ENCODE measurements at places on chromosomes 2 and 18. TPM values are rescaled to one million over a fixed set of nuclear protein-coding genes. Genes with fewer than 3 reads are reported as not detected.

DNA sequence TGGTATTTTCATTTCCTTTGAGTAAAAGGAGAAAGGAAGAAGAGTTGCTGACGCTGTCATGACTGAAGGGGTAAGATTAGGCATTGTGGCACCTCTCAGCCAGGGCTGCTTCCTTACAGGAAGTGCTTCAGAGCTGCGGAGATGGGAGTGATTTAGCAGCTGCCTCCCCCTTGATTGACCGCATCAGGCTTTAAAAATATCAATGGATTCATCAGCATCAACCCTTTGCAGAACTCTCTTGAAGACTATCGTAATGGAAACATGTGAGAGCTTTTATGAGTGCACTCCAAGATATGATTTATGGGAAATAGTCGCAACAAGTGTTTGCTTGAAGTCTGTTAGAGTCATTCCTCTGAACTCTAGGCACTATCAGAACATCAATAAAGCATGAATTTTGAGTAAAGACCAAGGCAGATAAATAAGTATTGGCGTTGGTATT lies 141.1 kb downstream of the CSRNP3 start:
- H3K36me3 ChIP-seq = no peaks in the 10 kb centered on the region
- no peaks in the 10 kb centered on the region for H3K27me3 ChIP-seq
- no peak overlapping the region for H3K4me3 ChIP-seq
- no peak overlapping the region for H3K27ac ChIP-seq
- DNase-seq = no peak

GRCh38 chr2:134669731-134670669 lies 48.8 kb downstream of the TMEM163 start:
- H3K27ac ChIP-seq = no peak overlapping the region
- H3K36me3 ChIP-seq = no peaks in the 10 kb centered on the region
- DNase-seq = peak; percentile 67
- peaks cover 28% of the 10 kb centered on the region for H3K4me1 ChIP-seq

DNA sequence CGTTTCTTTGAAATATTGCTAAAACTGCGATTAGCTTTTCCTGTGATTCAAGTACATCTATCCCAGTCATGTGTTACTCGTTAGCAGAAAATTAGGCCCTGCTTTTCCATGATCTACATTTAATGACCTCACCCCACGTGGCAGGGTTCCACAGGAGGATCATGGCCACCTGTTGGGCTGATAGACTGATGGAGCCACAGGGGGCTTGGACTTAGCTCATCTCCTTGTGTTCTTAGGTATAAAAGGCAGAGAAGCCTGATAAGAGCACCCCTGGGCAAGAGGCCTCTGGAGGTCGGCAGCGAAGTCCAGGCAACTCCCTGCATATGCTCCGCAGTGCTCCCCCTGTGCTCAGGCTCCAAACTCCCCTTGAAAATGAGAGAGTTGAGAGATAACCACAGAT lies 12.9 kb downstream of the FZD7 start:
- no peaks in the 10 kb centered on the region for H3K4me1 ChIP-seq
- H3K27ac ChIP-seq = no peak overlapping the region
- DNase-seq = no peak
- H3K36me3 ChIP-seq = no peaks in the 10 kb centered on the region
- no peak overlapping the region for H3K4me3 ChIP-seq
- H3K27me3 ChIP-seq = no peaks in the 10 kb centered on the region

DNA sequence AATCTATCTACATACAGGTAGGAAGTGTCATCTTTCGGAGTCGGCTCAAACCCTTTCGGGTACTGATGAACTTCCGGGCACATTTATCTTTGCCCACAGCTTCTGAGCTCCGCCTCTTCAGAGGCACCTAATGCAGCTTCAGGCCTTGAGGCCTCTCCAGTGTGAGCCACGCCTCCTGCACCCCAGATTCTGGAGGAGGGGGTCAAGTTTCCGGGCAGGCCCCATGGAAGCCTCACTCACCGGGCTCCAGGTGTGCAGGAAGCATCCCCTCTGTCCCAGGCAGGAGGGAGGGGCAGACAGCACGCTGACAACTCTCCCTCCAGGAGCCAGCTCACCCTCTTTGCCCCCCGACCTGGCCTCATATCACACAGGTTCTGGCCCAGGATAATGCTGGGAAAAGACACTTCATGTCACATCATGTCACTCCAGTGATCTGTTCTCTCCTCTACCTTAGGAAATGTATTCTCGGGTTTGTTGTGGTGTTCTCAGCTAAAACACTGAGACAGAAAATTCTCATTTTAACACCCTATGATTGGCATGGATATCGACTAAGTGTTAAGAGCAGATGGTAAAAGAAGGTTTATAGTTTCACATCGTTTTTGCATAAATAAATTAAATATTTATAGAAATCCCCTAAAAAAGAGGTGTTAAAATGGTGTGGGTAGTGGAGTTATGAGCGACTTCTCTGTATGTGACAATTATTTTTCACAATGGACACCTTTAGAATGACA lies 46.2 kb upstream of the COPS8 start:
- H3K27ac ChIP-seq = no peak overlapping the region
- DNase-seq = no peak
- peaks cover 11% of the 10 kb centered on the region for H3K4me1 ChIP-seq
- no peak overlapping the region for H3K4me3 ChIP-seq
- no peaks in the 10 kb centered on the region for H3K27me3 ChIP-seq

PLGLB1 gene
- 16.5 TPM for total RNA-seq

RAB6C gene
- not detected for total RNA-seq

All from stomach (tissue), 19 donors.